Mesendoderm (in vitro differentiated cells): ENCODE measurements at places on chromosomes 2 and 18.

DNA sequence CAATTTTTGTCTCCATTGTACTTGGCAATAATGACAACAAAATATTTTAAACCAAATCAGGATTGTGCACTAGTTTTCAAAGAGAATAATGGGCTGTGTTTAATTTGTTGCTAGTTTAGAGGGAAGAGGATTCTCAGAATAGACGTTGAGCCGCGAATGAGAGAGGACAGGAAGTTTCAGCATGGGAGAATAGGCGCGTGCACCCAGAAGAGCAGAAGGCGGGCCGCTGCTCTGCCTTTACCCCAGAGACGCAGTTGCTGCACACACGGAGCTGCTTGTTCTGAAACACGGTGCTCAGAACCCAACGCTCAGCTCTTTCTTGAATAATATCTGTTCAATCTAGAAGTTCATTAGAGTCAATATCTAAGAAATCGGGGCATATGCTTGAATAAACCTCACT, 223.4 kb downstream of the MYT1L start:
- H3K36me3 ChIP-seq = no peaks in the 10 kb centered on the region
- H3K4me1 ChIP-seq = no peaks in the 10 kb centered on the region
- H3K4me3 ChIP-seq = no peak overlapping the region
- no peak for DNase-seq
- H3K27me3 ChIP-seq = no peaks in the 10 kb centered on the region

DNA sequence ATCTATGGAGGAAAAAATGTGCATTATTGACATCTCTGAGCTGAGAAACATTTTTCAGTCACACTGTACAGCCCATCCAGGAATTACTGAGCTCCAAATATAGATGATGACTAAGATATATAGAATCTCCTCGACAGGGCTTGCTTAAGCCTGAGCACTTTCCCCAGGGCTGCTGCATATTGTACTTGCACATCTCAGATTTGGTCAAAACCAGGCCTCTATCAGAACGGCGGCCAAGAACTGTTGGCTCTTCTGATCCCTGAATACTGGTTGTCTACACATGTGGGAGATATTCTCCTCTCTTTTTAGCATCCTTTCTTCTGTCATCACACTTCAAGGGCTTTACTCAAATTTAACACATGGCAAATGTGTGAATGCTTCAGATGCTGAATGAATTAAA, 201.5 kb upstream of the SLC35G4 start:
- H3K27me3 ChIP-seq = no peaks in the 10 kb centered on the region
- H3K36me3 ChIP-seq = no peaks in the 10 kb centered on the region
- H3K4me1 ChIP-seq = no peaks in the 10 kb centered on the region
- no peak overlapping the region for H3K4me3 ChIP-seq
- no peak overlapping the region for H3K27ac ChIP-seq

DNA sequence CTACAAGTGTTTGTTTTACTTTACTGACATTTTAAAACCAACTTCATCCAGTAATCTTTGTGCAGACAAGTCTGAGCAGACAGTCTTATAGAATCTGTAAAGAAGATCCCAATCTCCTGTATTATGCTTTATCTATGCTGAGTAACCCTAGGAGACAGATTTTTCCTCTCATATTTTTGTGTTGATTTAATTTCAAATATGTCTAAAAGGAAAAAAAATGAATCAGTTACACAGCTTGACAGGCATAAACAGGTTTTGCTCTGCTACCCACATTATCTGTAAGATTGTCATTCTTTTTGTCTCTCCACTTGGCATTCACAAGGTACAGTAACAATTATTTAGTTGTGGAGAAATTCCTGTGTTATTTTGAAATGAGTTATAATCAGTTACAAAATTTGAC, 415.0 kb downstream of the NYAP2 start:
- H3K36me3 ChIP-seq = no peaks in the 10 kb centered on the region
- H3K4me1 ChIP-seq = no peaks in the 10 kb centered on the region
- no peak overlapping the region for H3K4me3 ChIP-seq
- H3K27me3 ChIP-seq = no peaks in the 10 kb centered on the region

- H3K4me3 ChIP-seq = no peak overlapping the region
- no peaks in the 10 kb centered on the region for H3K36me3 ChIP-seq
- no peaks in the 10 kb centered on the region for H3K27me3 ChIP-seq
- no peak for DNase-seq
These were observed 33.0 kb upstream of the GLS start for GRCh38 chr2:190847504-190848081.

- H3K27ac ChIP-seq = no peak overlapping the region
- H3K36me3 ChIP-seq = no peaks in the 10 kb centered on the region
- H3K4me3 ChIP-seq = no peak overlapping the region
- no peaks in the 10 kb centered on the region for H3K4me1 ChIP-seq
These were observed 158.0 kb upstream of the HNMT start for GRCh38 chr2:137806068-137806805.

- H3K4me1 ChIP-seq = peaks cover 3% of the 10 kb centered on the region
- H3K27me3 ChIP-seq = no peaks in the 10 kb centered on the region
- no peaks in the 10 kb centered on the region for H3K36me3 ChIP-seq
- H3K27ac ChIP-seq = no peak overlapping the region
These were observed 435.3 kb downstream of the TGIF1 start for GRCh38 chr18:3885209-3885792.

DNA sequence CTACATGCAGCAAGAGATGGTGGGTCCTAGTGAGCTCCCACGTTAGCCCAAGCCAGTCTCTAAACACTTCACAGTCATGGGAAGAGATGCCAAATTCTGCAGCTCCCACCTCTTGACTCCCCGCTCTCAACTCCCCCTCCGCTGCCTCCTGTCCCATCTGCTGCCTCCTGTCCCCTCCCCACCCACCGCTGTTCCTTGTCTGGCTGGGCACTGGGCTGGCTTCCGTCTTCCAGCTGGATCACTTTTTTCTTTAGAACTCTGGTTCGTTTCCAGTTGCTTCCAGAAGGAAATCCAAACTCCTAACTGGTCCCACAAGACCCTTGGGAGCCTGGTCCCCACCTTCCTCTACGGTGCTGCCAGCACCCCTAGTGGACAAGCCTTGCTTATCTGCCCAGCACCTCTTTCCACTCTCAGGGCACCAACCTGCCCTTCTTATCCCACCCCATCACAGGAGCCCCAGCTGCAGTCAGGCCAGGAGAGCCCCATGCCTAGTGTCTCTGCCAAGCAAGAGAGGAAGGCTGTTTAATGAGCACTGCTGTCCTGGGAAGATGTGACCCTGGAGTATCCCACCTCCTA, 12.1 kb upstream of the TWIST2 start:
- H3K4me1 ChIP-seq = no peaks in the 10 kb centered on the region
- no peaks in the 10 kb centered on the region for H3K36me3 ChIP-seq
- H3K27ac ChIP-seq = no peak overlapping the region
- H3K4me3 ChIP-seq = no peak overlapping the region
- DNase-seq = peak; percentile 17
- no peaks in the 10 kb centered on the region for H3K27me3 ChIP-seq

DNA sequence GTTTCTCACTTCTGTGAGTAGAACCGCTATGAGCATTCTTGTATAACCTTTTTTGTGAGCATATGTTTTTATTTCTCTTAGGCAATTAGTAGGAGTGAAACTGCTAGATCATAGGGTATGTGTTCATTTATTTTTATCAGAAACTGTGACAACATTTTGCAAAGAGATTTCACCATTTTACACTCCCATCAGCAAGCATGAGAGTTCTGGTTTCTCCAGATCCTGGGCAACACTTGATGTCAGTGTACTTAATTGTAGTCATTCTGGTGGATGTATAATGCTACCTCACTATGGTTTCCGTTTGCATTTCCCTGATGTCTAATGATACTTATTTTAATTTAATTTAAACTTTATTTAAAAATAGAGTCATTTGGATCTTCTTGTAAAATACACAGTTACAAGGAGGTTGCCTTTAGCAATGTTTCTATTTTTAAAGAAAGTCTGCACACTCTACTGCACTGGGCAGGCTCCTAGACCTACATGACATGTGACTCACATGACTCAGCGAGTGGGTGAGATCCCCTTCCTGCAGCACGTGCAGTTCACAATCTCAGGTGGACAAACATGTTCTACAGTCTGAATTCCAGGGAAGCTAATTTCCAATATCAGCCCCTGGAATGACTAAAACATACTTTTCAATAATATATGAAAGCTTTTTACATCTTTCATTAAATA, 127.0 kb upstream of the BCL2L11 start:
- H3K36me3 ChIP-seq = no peaks in the 10 kb centered on the region
- H3K27me3 ChIP-seq = no peaks in the 10 kb centered on the region
- no peak overlapping the region for H3K27ac ChIP-seq
- DNase-seq = no peak
- H3K4me3 ChIP-seq = no peak overlapping the region
- H3K4me1 ChIP-seq = no peaks in the 10 kb centered on the region

DNA sequence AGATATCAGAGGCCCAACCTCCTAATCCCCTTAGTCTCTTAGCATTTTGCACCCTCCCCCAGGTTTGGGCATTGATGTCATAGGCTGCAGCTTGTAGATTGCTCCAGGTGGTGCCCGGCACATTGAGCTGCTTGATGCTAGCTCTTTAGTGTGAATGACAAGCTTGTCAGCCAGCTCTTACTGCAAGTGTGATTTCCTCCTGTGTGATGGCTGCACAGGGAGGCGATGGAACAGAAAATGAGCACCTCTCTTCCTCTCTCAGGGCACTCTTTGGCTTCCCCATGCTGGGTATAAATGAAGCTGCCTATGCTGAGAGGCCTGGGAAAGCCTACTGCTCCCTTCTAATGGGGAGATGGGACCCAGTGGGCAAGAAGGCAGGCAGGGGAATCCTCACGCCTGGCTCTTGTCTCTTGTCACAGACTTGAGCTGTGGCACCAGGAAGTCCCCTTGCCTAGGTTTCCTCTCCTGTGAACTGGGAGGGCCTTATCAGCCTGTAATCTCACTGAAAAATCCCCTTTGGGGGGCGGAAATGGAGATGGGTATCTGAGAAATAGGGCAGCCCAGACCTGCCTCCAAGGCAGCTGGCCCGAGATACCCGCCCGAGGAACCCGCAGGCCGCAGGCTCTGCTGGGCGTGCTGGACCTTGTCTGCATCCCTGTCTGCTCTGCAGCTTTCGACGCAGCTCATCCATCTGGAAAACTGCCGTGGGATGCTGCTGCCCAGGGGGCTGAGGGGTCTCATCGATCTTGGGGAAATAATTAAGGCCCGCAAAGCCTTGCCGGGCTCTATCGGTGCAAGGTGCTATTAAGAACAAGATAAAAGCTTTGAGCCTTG, 163.5 kb upstream of the CXCR4 start:
- H3K27me3 ChIP-seq = no peaks in the 10 kb centered on the region
- peak overlapping the region; percentile 34 for H3K27ac ChIP-seq
- H3K4me3 ChIP-seq = no peak overlapping the region
- H3K36me3 ChIP-seq = no peaks in the 10 kb centered on the region
- DNase-seq = peak; percentile 44

- no peaks in the 10 kb centered on the region for H3K4me1 ChIP-seq
- no peaks in the 10 kb centered on the region for H3K36me3 ChIP-seq
- DNase-seq = no peak
- no peak overlapping the region for H3K4me3 ChIP-seq
These were observed 1400.4 kb downstream of the SUCLG1 start for GRCh38 chr2:83058683-83059082.
